Stimulated activated CD4-positive, alpha-beta T cell treated with anti-CD3 and anti-CD28 coated beads, Interleukin-15, amount 100 ng/mL, for 1 hour (primary cell): ENCODE measurements at places on chromosomes 16 and 17.

DNA sequence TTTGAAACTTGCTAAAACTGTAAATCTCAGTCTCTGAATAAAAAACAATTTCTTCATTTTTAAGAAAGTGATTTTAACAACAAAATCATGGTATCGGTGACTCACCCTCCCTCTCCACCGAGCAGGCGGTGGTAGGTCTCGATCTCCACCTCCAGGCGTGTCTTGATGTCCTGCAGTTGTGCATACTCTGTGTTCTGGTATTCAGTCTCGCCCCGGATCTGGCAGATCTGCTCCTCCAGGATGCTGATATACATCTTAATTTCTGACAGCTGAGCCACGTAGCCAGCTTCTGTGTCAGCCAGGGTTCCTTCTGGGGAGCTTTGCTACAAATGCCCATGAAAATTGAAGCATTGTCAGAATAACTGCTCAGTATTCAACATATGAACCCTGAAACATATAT, 15.4 kb upstream of the KRT24 start:
- DNase-seq, result no peak

DNA sequence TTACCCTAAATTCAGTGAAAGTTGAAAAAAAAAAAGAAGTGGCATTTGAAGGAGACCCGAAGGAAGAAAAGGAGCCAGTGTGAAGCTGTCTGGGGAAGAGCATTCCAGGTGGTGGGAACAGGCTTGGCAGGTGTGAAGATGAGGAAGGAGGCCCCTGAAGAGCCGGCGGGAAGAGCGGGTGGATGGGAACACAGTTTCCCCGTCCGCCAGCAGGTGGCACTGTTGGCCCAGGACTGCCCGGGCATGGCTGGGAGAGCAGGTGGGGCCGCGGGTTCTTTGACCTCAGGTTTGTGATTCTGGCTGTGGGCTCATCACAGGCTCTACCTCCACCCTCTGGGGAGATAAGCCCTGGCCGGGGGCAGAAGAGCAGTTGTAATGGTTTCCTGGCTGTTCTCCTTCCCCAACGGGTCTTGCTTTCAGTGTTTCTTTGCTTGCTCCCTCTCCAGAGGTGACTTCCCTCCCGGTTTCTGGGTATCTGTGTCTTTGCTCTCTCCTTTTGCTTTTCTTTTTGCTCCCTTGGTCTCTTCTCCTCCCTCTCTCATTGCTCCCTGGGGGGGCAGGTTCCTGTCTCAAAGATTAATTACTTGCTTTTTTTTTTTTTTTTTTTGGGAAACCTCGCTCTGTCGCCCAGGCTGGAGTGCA, 32.3 kb downstream of the RAP1GAP2 start:
- DNase-seq, result peak; percentile 73

DNA sequence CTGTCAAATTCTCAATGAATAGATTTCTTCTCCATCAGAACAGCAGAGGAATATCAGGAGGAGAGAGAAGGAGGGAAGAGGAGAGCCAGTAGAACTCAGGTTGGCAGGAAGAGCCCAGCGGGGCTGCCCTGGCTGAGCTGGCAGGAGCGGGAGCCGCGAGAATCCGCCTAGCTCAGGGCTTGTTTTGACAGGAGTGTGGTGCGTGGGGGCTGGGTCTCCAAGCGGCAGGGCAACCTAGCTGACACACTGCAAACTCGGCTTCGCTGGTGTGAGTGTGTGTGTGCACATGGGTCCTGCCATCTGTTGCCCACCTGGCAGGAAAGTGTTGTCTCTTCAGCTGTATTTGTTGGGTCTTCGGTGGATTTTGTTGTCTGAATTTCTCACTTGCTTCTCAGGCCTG, 27.9 kb upstream of the BCAR1 start:
- no peak for DNase-seq

GRCh38 chr17:14281530-14281929, 19.4 kb upstream of the HS3ST3B1 start:
- no peak for DNase-seq

DNA sequence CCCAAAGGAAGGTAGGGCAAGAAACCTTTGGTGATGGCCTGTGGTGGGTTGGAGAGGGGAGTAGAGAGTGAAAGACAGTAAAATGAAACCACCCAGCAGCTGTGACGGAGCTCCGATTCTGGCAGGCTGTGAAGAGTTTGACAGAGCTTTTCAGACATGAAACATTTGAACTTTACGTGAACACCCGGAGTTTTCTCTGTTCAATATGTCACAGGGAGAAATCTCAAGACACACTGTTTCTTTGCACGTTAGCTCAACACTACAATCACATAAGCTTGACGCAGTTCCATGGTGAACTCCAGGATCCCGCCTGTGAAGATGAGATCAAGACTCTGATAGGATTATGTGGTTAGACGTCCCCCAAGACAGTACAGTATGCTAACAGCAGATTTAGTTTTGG, 79.6 kb upstream of the CDH11 start:
- DNase-seq, result no peak

DNA sequence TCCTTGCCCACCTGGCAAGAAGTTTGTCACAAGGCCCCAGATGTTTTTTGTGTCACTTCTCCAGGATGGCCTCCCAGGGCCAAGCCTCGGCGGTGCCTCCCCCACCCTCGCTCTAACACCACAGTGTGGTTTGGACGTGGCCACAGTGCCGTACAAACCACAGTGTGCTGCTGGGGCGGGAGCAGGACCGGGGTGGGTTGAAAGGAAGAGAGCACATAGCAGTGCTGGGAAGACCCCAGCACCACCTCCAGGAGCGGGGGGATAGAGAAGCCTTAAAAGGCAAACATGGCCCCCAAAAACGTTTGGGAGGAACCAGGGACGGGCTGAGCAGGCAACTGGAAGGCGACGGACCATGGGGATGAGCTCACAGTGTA, 5.0 kb upstream of the BCL6B start:
- no peak for DNase-seq

- DNase-seq, result no peak
Measured at GRCh38 chr17:32917081-32917480, 10.9 kb upstream of the TMEM98 start.

GRCh38 chr17:42225646-42226045, 31.4 kb upstream of the GHDC start:
- DNase-seq, result no peak

- no peak for DNase-seq
Measured at GRCh38 chr17:39737760-39738567, at the start of gene GRB7. Gene GRB7, plus strand, starts transcription at chr17:39737938. Its CDS starts 4,364 bp downstream, at chr17:39742302.

- no peak for DNase-seq
Measured at GRCh38 chr16:15608398-15609285, 34.3 kb downstream of the MARF1 start.

DNA sequence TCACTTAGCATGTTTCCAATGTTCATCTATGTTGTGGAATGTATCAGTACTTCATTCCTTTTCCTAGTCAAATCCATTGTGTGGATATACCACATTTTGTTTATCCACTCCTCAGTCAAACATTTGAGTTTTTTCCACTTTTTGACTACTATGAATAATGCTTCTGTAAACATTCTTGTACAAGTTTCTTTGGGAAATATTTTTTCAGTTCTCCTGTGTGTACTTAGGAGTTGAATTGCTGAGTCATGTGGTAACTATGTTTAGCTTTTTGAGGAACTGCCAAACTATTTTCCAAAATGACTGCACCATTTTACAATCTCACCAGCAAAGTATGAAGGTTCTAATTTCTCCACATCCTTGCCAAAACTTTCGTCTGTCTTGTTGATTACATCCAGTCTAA, 223.7 kb upstream of the AXIN2 start:
- DNase-seq, result no peak

DNA sequence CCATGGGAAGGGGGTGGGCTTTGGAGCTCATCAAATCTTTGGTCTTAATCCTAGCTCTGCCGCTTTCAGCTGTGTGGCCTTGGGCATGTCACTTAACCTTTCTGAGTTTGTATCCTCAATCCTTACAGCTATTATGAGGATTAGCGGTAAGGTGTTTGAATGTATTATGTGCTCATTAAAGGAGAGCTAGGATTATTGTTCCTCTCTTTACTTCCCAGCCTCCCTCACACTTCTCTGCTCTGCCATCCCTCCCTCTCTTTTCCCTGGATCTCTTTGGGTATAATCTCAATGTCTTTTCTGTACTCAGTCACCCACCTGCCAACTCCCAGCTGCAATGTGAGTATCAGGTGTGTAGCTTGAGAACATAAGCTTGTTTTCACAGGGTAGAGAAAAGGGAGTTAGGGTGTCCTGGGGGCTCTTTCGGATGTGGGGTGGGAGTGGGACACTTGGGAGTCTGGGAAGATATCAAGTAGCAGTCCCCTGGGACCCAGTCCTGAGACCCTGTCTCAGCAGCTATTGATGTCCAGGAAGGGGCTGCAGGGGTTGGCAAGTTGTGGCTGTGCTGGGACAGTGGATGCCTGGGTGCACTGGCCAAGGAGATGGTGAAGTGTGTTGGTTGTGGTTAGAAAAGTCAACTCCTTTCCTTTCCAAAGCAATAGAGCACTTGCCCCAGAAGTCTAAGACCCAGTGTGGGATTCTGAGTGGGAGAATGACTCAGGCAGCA, 1.8 kb downstream of the EFNB3 start:
- no peak for DNase-seq

- DNase-seq, result no peak
Measured at GRCh38 chr17:76530095-76530723, 7.3 kb downstream of the CYGB start.

DNA sequence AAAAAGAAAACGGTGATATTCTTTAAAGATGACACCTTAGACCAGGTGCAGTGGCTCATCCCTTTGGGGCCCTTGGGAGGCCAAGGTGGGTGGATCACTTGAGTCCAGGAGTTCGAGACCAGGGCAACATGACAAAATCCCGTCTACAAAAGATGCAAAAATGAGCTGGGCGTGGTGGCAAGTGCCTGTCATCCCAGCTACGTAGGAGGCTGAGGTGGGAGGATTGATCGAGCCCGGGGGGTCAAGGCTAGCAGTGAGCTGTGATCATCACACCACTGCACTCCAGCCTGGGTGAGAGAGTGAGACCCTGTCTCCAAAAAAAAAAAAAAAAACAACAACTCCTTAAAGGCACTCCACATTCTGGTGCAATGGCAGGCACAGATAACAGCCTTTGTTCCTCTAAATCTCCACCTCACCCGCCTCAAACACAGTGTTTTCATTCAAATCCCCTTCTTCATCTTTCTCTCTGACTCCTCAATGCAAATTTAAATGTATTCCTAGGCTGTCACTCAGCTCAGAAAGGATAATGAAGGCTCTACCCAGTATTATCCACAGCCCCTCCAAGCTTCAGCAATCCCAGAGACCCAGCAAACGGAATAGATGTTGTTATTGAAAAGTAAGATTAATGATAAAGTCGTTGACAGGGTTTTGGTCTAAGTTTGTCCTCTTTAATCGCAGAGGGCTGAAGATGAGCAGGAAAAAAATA, 56.2 kb upstream of the CACNG5 start:
- DNase-seq, result no peak

GRCh38 chr16:23941963-23942564, 106.3 kb downstream of the PRKCB start:
- no peak for DNase-seq

GRCh38 chr16:67104061-67104460, 5.7 kb upstream of the PHAF1 start:
- DNase-seq, result no peak

DNA sequence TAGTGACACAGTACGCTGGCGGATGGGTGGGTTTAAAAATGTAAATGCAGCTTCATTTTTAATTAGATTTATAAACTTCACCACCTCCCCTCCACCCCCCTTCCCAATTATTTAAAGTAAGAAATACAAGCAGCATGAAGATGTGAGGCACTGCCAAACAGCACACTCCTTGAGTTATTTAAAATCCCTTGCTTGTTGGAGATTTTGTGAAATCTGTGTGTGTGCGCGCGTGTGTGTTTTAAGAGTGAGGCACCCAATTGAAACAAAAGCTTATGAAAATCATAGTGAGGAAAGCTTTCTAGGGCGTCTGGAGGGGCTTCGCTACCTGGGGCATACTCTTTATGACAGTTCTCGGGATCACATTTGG, 219.6 kb upstream of the IRX3 start:
- no peak for DNase-seq

- no peak for DNase-seq
Measured at GRCh38 chr17:6040504-6040903, 29.7 kb upstream of the WSCD1 start.

DNA sequence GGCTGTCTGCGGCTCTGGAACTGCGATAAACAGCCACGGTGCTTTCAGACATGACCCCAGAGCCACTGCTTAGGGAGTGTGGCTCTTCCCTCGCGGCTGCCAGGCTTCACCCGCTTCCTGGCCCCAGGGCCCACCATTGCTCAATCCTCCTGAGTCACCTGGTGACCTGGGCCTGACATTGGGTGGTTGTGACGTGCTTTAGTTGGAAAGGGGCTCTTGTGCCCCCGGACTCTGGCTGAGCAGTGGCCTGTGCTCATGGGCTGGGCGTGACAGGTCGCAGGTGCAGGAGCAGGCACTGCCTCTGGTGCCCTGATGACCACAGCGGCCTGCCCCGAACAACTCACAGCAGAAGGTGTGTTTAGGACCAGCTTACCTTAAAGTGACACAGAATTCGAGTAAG, 8.6 kb upstream of the NUDT16L1 start:
- DNase-seq, result no peak

DNA sequence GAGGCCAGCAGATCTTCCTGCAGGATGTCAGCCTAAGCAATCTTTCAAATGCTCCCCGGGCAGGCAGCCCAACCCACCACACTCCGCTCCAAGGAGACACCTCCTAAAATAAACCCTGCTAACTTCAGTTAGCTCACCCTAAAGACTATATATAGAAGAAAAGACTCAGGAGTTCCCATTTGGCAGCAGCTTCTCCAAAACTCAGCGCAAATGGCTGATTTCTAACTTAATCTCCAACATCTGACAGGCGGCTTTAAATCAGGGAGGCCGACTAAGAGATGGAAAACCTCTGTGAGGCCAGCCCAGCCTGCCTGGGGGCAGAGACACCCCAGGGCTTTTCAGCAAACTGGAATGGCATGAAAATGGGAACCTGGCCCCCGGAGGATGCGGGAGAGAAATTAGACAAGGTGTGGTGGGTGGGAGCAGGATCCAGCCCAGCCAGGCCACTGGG, 91.6 kb downstream of the XYLT1 start:
- DNase-seq, result no peak

- DNase-seq, result no peak
Measured at GRCh38 chr16:84999857-85000480, 11.4 kb downstream of the ZDHHC7 start.

DNA sequence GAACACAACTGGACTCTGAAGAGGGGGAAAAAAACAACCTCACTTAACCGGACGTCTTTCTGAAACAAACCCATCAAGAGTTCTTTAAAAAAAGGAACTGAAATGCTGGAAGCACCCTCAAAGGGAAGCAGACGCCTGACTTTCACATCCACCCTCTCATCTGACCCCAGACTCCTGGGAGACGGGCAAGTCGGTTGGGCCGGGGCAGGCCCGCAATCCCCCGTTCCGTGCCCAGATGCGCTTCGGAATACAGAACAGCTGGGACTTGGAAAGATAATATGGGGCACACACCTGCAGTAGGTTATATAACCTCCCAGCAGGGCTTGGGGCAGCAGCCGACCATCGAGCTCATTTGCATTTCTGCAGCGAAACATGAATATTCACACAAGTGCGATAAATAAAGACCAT, 3.7 kb downstream of the ARHGAP27 start:
- no peak for DNase-seq

DNA sequence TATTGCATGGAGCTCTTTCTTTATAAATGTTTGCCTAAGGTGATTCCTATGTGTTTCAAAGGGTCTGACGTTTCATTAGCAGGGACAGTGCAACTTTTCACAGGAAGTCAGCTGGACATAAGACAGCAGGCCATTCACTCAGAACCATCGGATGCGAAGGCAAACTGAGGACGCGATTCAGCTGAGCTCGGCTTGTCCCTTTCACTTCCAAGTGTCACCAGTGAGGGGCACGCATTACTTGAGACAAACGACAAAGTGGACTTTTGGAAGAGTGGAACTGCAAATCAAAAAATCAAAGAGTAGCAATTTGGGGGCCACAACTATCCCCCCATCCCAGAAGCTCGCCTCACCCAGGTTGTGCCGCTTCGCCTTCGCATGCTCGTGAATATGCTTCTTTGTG, 14.6 kb downstream of the USP22 start:
- no peak for DNase-seq
